Fibroblast of skin of scalp (primary cell): ENCODE measurements at places on chromosomes 7 and 10.
A peak's percentile ranks its signal among the peaks of the same experiment; 100 is the strongest.

- peak; percentile 29 for DNase-seq
These were observed 50.7 kb downstream of the INPP5F start for GRCh38 chr10:119776536-119776935.

DNA sequence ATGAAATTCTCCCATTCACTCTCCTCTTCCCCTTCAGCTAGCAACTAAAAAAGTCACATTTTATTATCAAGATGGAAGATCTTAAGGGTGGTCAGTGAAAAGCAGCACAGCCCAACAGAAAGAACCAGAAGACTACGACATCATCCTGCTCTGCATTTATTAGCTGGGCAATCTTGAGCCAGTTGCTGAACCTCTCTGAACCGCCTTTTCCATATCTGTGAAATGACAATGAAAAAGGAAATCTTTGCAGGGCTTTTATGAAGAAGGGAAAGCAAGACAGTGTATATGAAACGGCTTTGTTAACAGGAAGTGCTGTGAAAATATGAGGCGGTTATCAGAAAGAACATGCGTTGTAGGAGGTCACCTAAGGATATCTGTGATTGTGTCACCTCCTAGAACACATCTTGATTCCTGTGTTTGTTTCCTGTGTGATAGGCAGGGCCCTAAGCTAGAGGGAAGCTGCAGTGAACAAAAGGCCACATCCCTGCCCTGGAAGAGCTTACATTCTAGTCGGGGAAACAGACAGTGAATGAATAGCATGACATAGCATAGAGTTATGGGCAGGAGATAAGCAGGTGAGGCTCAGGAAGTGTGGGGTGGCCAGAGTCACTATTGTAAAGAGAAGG, 36.0 kb upstream of the KCNMA1 start:
- no peak for DNase-seq

GRCh38 chr10:104449391-104449790, 95.8 kb downstream of the CFAP58 start:
- DNase-seq: peak; percentile 80

GRCh38 chr7:156347132-156347531, 293.4 kb upstream of the RNF32 start:
- DNase-seq: no peak

DNA sequence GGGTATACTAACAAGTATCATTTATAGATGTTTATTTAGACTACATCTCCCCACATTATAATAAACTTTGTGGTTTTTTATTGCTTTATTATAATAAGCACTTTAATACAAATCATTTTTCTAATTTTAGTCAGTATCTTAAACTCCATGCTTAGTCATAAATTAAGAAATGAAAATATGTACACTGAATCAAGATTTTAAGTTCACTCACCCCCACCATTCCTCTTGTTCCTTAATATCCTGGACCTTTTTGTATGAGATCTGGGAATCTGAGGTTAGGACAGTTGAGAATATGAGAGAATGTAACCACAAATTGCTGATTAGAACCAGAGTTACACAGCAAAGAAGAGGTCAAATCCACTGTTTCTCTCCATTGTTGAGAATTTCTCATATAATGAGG, 93.6 kb upstream of the WNT16 start:
- peak; percentile 58 for DNase-seq

DNA sequence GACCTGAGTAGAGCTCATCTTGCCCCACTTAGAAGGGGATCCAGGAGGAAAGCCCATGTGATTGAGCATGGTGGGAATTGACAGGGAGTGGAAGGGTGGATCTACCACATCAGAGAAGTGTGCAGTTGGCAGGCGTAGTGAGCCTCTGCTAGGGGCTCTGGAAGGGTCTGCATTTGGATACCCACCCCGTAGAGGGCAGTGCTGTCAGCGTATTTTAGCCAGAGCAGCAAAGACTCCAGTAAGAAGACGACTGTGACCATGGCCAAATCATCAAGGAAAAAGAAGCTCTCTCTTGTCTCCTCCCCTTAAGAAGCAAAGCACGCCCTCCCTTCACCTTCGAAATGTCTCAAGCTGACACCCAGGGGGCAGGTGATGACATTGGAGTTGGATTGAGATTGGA, 68.8 kb upstream of the INHBA start:
- DNase-seq: no peak

DNA sequence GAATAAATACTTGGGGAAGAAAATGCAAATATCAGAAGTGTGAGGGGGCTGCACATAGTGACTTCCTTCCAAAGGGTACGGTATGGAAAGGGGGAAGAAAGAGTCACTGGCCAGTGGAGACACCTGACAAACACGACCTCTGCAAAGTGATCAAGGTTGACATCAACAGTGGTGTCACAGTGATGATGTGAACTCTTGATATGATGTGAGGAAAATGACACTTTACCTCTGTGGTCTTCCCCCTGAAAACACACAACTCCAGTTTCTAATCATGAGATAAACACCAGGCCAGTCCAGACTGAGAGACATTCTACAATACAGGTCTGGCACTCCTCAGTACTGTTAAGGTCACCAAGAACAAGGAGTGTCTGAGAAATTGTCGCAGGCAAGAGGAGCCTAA, 169.7 kb downstream of the BUB3 start:
- no peak for DNase-seq

DNA sequence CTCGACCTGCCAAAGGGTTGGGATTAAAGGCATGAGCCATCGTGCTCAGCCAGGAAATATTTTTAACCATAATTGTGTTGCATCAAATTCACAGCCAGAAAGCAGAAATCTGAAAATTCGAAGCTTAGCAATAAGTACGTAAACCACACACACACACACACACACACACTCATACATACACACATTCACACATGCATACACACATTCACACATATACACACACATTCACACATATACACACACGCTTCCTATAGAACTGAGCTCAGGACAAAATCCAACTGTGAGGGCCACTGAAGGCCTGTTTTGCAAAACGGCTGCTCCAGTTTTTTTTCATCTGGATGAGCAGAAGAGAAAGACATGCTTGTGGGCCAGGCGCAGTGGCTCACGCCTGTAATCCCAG, 25.0 kb upstream of the GTF2I start:
- DNase-seq: no peak

DNA sequence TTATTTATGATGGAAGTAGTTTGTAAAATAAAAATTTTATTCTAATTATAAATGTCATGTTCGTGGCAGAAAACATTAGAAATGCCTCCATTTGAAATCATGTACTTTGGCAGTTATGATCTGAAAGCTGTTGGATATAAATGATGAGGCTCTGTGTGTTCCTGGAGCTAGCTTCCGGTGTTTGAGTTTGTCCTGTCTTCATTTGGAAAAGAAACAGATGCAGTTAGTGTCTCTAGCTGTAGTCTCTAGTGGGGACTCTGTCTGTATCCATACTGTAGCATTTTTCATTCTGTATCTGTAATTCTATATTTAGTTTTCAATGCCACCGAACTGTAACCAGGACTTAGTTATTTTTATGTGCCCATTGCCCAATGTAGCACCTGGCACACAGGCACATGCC, 197.0 kb upstream of the FZD1 start:
- DNase-seq: no peak

- DNase-seq: peak; percentile 77
These were observed at the start of gene MIOS for GRCh38 chr7:7566651-7567611. Gene MIOS, plus strand, starts transcription at chr7:7566884. Its CDS starts 5,592 bp downstream, at chr7:7572476.

GRCh38 chr10:11448545-11449244, 162.8 kb downstream of the USP6NL start:
- no peak for DNase-seq

GRCh38 chr10:89283025-89283935, 18.6 kb upstream of the IFIT2 start:
- no peak for DNase-seq

DNA sequence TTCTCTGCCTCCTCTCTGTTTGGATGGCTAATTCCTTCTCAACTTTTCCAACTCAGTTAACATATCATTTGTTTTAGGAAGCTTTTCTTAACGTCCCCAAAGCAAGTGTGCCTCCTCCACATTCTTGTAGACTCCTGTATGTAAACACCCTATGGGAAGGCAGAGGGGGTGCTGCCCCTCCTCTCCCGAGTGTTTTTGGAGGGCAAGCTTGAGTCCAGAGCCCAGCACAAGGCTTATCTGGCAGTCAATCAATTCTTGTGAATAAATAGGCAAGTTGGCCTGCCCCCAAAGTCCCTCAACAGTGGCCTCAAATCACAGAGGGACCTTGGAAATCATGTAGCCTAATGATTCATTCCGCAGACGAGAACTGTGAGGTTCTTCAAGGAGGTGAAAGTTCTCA, 305.6 kb downstream of the RPS24 start:
- DNase-seq: no peak

- no peak for DNase-seq
These were observed 51.5 kb downstream of the FAM107B start for GRCh38 chr10:14723052-14723689.

DNA sequence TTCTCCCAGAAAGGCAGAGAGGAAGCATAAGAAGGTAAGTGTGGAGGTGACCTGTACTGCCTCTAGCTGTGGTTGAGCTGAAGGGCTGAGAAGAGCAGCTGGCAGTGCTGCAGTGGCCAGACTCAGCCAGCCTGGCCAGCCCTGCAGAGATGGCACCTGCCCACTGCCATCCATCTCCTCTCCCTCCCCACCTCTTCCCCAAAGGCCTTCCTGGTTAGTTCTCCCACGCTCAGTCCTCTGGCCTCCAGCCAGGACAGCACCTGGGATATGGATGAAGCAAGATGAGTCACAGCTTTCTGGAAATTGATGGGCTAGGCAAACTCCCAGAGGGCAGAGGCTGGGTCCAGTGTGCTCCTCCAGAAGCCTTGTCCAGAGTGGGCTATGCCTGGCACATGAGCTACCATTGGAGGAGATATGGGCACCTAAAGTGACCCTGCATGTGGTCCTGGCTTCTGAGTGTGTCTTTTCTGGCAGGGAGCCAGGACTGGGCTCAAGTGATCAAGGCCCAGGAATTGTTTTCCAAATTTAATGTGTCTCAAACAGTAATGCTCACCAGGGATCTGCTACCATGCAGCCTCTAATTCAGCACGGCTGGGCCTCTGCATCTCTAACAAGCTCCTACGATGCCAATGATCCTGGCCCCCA, 81.0 kb upstream of the CACUL1 start:
- no peak for DNase-seq
